Stimulated activated CD4-positive, alpha-beta T cell treated with anti-CD3 and anti-CD28 coated beads, Interleukin-15, amount 100 ng/mL, for 1 hour (primary cell): ENCODE measurements at places on chromosomes 3 and 15.

DNA sequence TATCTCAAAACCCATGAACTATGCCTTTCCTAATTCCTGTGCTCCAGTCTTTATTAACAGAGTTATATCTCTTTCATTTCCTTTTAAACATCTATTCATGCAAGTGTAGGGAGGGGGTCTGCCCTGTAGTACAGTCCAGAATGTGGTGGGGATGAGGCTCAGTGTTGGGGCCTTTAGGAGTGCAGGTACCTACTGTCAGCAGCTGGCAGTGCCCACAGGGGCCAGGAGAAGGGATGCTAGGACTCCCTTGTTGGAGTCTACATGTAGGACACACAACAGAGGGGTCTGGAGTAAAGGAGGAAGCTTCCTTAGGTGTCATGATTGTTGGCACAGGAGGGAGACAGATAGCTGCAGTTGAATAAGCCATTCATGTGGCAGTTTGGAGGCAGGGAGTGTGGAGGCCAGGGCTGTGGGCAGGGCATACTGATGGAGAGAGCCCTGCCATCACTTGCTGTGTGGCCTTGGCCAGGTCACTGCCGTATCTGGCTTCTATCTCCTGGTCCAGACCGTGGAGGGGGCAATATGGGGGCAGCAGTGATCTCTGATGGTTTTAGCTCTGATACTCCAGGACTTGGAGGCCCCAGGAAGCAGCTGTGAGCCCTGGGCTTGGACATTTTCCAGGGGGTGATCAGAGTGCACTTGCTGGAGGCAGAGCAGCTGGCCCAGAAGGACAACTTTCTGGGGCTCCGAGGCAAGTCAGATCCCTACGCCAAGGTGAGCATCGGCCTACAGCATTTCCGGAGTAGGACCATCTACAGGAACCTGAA, 29.5 kb downstream of the ESYT3 start:
- no peak for DNase-seq

DNA sequence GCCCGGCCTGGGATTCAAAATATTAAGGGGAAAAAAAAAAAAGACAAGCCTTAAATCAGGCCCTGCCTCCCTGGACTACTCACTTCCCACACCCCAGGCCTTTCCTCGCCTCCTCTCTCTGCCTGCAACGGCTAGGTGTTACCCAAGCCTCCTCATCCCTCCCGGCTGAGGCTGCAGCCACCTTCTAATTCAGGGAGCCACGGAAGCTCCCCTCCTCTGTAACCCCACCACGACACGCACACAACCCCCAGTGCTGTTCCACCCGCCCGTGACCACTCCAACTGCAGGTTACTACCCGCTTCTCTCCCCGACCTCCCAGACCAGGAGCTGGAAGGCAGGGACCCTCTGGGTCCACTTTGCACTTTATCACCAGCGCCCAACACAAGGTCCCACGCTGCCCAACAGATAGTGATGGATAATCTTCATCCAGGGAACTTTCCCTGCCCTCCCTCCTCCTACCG, 936 bp downstream of the KIF7 start:
- no peak for DNase-seq

DNA sequence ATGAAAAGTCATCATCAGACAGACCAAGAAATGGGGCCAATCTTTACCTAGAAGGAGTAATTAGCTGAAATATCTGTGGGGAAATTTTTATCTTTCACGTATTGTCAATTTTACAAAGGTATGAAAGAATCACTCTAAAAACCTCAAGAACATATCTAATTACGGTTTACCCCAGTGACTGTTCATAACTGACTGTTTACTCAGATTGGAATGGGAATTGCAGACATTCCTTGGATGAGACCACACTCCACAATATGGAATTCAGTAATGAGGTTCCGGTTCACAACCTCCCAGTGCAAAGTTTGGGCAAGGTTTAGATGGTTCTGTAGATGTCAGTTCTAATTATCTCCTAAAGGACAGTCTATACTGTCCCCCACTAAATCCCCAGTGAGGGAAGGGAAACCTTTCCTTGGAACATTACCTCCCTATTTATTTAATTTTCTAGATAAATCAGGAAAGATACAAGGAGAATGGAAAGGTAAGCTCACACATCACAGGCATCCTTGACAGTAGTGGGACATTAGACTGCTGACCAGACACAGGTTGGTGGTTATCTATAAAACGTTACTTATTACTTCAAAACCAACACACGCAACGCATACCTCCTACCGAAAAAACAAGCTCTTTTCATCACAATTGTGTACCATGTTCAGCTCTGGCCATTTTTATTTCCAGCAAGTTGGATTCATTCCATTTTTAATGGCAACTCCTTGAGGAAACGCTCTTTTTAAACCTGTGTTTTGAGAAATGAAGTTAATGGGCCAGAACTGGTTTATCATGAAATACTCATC, 129.9 kb downstream of the RORA start:
- no peak for DNase-seq

- DNase-seq, result no peak
These were observed 37.1 kb downstream of the PHC3 start for GRCh38 chr3:170144437-170144843.

DNA sequence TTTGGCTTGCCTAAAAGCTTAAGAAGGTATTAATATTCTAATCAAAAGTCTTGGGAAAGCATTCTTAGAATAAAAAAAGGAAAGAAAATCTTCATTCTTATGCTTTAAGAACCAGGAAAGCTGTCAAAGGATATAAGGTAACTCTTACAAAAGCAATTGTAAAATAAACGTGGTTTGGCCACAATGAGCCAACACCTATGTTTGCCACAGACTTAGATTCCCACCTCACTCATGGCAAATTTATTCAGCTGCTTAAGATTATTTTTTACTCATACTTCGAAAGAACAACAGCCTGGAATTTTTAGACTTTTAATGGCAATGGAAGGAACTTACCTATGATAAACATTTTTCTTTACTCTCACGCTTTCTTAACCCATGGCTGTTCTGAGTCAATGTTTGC, 38.4 kb downstream of the AGTR1 start:
- DNase-seq, result no peak
